Endodermal cell (in vitro differentiated cells): ENCODE measurements at places on chromosomes 11 and 22. TPM values are rescaled to one million over a fixed set of nuclear protein-coding genes. Genes with fewer than 3 reads are reported as not detected.

GRCh38 chr11:1298695-1299492 is 10.5 kb downstream of the TOLLIP start:
- no peak overlapping the region for H3K4me3 ChIP-seq
- peak; percentile 64 for DNase-seq
- H3K27ac ChIP-seq: no peak overlapping the region

GRCh38 chr11:5339771-5340322 is 3.5 kb downstream of the OR51B5 start:
- no peak overlapping the region for H3K4me3 ChIP-seq
- no peak overlapping the region for H3K27ac ChIP-seq
- H3K36me3 ChIP-seq: no peaks in the 10 kb centered on the region
- no peak for DNase-seq
- H3K27me3 ChIP-seq: no peaks in the 10 kb centered on the region

- no peaks in the 10 kb centered on the region for H3K36me3 ChIP-seq
- no peaks in the 10 kb centered on the region for H3K27me3 ChIP-seq
- H3K4me1 ChIP-seq: no peaks in the 10 kb centered on the region
- H3K27ac ChIP-seq: no peak overlapping the region
Measured at GRCh38 chr11:16280256-16280682, 76.1 kb downstream of the SOX6 start.

DNA sequence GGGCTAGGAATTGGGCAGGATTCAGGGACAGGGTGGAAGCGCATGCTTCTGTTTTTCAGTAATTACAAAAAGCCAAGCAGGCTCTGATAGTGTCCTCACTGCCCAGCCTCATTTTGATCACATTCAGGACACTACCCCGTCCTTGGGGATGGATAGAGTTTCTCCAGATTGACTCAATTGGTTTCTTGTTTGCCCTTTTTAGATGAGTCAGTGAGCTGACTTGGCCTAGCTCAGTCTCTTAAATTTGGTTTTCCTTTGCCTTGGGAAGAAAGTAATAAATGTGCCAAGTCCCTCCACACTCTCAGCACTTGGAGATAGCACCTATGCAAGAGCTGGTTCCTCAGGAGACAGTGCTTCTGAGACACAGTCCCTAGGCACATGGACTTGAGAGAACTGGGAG is 25.5 kb downstream of the DKK3 start:
- no peak overlapping the region for H3K27ac ChIP-seq
- no peaks in the 10 kb centered on the region for H3K27me3 ChIP-seq
- no peak overlapping the region for H3K4me3 ChIP-seq
- no peak for DNase-seq
- peaks cover 5% of the 10 kb centered on the region for H3K36me3 ChIP-seq
- peaks cover 19% of the 10 kb centered on the region for H3K4me1 ChIP-seq

MMP8 gene
- total RNA-seq: not detected in 3 replicates

FXYD6 gene
- total RNA-seq: 61.8 and 70.0 TPM in 2 replicates

CCND1 gene
- total RNA-seq: 32.2 to 65.7 TPM (median 61.4 TPM) in 3 replicates

SLC43A1 gene
- 8.2 and 8.4 TPM in 2 replicates for total RNA-seq

SLC22A25 gene
- total RNA-seq: not detected in 2 replicates

OR5B21 gene
- total RNA-seq: not detected in 2 replicates
